ENCODE measurements at places on chromosomes 11 and 22.

DNA sequence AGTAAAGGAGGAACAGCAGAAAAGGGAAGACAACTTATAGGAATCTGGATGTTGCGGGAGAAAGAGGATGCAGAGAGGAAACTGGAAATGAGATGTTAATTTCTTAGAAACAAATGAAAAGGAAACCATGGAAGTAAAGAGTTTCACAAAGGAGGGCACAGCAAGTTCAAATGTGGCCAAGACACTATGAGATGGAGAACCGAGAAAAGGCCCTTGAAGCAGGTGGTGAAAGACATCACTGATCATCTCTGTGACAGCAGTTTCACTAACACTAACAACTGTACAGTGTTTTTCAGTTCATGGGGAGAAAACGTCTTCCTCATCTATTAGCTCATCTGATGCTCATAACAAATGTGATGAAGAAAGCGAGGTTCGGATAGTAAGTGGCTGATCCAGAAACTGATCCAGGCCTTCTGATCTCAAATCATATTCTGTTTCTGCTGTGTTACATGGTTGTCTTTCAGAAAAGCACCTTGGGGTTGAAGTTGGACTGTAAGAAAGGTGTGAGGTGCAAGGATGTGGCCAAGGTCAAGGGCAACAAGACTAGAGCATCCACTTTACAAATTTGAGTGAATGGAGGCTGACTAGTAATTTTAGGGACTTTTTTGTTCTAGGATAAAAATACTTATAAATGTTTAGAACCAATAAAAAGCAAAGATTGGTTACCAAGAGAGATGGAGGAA is 492.1 kb upstream of the CADM1 start:
- no peak for DNase-seq

GRCh38 chr11:47399860-47400767 is 8.3 kb upstream of the SLC39A13 start:
- DNase-seq, result peak; percentile 39

GRCh38 chr11:128575174-128575960 is 12.0 kb downstream of the ETS1 start:
- DNase-seq, result no peak

DNA sequence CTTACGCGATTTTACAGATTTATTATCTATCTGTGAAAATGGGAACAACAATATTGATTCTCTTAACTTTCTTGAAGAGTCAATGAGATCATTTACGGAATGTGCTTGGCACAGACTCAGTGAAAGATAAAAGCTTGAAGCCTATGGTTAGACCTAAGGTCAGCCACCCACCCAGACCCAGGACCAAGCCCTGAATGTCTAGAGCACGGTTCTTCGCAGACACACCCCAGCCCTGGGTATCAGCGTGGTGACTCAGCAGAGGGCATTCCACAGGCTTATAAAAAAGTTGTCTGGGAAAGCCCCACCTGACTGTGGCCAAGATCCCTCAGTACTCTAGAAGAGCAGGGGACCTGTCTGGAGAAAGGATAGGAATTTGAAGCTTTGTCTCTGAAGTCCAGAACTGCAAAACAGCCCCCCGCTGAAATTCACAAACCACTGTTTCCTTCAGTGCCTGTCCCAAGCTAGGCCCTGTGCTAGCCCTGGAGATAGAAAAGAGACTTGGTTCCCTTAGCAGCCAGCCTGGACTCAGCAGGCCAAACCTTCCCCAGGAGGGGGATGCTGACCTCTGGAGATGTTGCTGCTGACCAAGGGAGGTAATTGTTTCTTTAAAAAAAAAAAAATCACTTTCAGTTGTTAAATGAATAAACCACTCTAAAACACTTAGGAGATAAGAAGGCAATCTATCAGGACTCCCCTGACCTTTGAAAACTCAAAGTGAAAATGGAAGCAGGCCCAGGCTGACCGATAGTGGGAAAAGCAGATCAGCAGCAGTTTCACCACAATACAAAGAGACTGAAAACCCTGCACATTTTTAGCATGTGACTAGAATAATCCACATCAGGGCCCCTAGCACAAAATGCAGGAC is 114.0 kb downstream of the ABTB2 start:
- DNase-seq, result no peak

- DNase-seq, result no peak
Measured at GRCh38 chr11:111736181-111736590, 30.0 kb downstream of the PPP2R1B start.

DNA sequence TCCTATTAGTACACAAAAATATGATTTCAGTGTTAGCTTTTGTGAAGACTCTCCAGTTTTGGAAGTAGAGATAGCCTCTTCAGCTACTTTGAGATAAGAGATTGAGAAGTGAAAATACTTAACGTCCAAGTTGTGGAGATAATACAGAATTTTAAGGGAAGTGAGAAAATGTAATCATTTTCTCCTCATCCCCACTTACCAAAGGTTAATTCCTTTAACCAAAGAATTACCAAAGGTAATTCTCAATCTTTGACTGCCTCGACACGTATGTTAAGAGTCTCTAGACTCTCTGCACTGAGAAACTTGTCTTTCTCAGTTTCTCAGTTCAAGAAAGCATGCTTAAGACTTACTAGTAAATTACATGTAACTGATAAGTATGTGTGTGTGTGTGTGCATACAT is 15.3 kb downstream of the C11orf54 start:
- no peak for DNase-seq

GRCh38 chr11:95045812-95046211 is 3.4 kb upstream of the KDM4F start:
- no peak for DNase-seq
